Right renal cortex interstitium (tissue), 3 donors: ENCODE measurements at places on chromosomes 6 and 20. TPM values are rescaled to one million over a fixed set of nuclear protein-coding genes. Genes with fewer than 3 reads are reported as not detected.

The MUCL3 gene
- polyA plus RNA-seq: 0.03 TPM

The PGC gene
- polyA plus RNA-seq: not detected

The RGS17 gene
- polyA plus RNA-seq: 2.4 TPM

The SLC17A9 gene
- polyA plus RNA-seq: 0.95 TPM

The CFAP61 gene
- 3.5 TPM for polyA plus RNA-seq

DNA sequence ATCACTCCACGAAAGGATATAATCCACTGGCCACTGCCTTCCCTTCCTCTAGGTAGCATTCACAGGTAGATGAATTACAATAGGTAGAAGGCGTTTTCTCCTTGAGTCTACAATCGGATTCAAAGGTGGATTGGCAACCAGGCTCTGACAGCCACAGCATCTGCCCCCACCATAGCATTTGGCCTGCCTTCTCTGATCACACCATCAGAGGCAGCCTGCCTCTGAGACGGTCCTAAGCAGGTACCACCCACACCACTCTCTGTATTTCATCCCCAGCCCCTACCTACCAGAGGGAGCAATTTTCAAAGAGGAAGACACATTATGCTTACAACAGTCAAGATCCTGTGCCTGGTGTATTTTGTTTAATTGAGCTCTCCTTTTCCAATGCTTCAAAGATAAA lies 210.5 kb upstream of the SPTLC3 start:
- DNase-seq: no peak

DNA sequence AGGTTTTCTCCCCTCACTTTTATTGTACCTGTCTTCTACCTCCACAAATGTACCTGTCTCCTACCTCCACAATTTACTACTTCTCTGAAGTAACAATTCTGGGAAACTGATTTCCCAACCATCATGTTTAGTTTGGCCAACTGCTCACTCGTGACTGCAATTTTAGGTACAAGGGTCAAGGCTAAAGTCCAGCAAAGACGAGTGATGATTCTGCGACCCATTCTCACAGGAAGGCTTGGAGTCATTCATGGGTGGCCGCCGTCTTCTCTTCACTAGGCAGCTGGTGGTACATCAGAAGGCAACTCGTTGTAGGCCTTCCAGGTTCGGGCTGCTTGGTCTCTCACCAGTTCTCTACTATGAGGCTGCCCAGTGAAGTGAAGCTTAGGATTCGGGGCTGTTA lies 483.8 kb upstream of the JARID2 start:
- DNase-seq: no peak

DNA sequence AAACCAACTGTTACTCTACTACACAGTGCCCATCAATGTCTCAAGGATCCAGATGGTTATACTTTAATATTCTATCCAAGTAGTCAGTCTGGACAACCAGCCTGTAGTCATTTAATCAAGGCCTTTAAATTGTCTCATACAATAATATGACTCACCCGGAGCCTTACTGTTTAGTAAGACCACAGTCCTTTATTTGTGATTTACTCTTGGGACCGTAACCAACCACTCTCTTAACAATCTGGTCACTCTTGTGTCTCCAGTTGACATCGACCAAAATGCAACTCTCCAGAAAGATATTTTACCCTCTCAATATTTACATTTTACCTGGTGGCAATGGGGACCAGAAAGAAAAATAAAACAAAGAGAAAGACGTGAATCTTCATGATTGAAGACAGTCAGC lies 14.9 kb downstream of the DEFB114 start:
- no peak for DNase-seq

DNA sequence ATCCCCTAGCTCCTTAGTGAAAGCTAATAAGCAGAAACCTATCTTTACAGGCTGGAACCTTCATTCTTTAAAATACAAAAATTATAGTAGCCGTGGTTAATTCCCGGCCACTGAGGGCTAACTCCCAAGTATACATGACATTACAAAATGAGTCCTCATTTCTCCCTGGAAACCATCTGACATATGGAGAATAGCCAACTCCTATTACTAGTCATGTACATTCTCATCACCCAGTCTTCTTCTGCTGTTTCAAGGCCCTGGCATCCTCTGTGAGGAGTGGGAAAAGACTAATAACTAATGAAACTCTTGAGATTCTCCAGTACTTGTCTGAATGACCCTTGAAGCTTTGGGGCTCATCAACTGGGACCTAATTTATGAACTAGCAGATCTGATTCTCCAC lies 30.2 kb downstream of the CSNK2A1 start:
- DNase-seq: no peak

DNA sequence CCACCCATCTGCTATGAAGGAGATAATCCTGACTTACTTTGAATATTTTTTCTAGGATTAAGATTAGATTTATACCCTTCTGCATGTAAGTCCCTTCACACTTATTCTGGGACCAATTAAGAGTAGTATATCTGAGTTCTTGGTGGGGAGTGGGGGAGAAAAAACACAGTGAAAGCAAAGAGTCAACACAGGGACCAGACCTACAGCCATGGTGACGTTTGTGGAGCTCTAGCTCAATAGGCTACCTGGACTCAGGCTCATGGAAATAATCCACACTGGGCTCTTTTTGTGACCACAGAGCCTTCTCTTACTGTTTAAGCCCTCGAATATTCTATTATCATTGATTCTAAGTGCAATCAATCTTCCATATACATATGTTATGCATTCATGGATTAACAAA lies 491.4 kb downstream of the LMBRD1 start:
- no peak for DNase-seq

DNA sequence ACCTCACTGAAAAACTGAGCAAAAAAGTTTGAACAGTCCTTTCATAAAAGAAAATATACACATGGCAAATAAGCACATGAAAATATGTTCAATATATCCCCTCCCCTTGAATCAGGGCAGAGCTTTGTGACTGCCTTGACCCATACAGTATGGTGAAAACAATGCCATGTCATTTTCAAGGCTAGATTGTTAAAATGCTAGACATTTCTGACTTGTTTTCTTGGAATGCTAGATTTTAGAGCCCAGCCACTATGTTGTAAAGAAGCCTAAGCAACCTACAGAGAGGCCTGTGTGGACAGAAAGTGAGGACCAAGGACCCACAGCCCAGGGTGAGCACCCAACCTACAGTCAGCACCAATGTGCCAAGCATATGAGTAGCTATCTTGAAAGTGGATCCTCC lies 17.1 kb upstream of the ASF1A start:
- no peak for DNase-seq

DNA sequence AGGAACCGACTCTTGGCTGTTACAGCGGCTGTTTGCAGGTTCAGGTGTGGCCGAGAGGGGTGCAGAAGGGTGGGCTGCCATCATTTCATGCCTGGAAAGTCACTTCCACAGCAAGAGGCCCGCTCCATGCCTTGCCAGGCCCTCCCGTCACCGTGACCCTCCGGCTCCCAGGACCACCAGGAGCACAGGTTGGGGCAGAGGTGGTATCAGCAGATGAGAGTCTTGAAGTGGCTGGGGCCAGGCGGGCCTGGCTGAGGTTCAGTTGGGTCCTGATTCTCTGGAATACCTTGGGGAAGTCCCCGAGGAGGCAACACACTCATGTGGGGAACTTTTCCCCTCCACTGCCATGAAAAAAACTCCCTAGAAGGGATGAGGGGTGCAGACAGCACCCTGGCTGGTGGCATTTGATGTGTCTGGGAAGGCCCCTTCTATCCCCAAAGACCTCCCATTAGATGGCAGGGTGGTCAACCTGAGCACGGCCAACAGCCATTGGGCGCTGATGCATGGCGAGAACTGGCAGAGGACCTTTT lies 34.2 kb upstream of the IRF4 start:
- DNase-seq: no peak

DNA sequence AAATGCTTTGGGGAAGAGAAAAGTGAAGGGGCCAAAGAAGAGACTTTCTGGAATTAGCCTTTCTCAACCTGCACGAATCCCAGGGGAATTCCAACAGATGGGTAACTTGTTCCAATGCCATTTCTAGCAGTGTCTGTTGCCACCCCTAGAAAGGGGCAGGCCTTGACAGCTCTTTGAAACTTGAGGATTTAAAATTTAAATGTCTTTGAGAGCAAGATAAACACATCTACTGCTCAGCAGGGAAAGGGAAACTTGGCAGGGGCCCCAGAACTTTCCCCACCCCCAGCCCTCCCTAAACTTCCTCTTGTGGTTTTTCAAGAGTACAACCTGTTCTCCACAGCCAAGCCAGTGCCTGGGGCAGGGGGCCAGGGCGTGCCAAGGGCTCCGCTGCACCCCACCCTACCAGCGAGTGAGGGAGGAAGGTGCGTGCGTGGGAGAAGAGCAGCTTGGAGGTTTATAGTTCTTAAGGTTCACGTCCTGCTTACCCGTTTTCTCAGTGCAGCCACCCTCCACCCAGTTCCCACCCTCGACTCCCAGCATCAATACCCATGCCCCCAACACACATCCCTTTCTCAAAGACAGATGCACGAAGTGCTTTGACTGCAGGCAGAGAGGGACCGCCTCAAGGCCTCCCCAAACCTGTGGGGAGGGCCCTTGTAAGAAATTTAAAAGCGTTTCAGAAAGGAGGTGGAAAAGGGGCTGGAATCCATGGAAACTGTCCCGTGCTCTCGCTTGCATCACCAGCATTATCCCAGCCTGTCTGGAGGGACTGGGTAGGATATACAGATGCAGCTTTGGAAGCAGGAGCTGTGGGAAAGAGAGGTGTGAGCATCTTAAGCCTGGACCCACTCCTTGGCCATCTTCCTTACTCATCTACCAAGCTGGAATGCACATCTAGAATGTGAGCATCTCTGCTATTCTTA lies 4.5 kb upstream of the TAF8 start:
- DNase-seq: no peak

GRCh38 chr6:16993396-16993795 lies 108.5 kb upstream of the STMND1 start:
- no peak for DNase-seq

DNA sequence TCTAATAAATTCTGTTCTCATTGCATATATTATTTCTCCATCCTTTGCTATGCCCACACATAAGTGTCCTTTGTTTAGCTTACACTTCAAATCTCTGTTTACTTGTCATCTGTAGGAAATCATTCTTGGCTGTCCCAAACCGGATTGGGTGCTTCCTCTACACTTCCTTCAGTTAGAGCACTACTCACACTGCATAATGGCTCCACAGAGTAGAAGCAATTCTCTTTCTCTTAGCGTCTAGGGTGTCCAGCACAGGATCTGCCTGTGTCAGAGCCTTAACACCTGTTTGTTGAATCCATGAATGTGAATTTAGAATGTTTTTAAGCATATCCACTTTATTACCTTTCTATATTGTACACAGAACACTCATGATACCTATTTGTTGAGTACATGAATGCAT lies 87.0 kb upstream of the BMP2 start:
- DNase-seq: no peak

- DNase-seq: no peak
Measured at GRCh38 chr6:141349710-141350109, 783.0 kb upstream of the GJE1 start.
